Hypothalamus (tissue), 51 donors: ENCODE measurements at places on chromosomes 5 and 9.

DNA sequence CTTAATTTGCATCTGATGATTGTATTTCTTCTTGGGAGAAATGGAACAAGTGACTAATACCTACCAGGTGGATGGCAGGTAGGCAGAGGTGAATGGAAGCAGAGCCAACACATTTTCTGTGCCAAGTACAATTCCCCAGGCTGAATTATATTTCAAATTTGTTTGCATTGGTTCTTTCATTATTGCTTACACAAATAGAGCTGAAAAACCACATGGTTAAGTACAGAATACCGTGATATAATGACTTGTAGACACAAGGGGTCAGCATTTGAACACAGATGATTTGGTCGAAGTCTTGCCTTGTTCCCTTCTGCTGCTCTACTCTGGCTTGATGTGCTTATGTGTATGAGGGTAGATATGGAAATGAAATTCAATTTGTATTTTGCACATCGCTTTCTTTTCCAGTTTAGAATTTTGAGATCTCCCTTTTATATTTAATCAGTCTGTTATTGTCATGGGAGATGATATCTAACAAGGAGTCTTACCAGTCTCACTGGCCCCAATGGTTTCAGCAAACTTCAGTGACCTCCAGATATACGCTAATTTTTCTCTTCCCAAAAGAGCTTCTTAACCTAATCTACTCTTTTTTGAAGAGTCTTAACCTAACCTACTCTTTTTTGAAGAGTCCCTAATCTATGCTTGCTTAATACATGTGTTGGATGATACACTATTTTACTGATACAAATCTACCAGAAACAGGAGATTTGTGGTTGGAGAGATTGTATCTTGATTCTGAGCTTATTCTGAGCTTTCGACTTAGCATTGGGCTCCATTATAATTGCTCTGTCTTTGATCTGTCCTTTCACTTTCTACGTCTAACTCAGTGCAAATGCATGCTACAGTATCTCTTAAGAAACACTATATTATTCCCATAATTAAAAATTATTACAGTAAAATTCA lies 88.1 kb downstream of the PCSK1 start:
- no peak for DNase-seq

GRCh38 chr5:161467703-161468102 lies 78.8 kb downstream of the GABRB2 start:
- no peak for DNase-seq

DNA sequence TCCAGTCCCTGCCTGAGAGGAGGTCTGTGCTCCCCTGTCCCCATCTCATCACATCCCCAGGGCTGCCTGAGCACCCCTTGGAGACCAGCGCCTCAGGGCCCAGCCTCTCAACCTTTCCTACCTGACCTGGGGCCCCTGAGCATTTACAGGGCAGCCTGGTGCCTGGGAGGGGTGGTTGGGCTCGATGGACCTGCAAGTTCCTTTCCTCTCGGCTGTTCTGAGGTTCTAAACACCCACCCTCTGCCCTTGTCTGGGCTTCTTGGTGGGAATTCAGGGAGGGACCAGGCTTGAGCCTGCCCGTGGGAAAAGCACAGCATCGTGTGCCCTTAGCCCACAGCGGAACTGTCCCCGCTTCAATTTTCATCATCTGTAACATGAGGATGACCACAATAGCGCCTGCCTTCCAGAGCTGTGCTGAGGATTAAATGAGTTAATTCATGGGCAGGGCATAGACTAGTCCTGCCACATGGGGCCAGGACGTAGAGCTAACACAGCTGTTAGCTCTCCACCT lies 91.0 kb upstream of the SH3PXD2B start:
- DNase-seq = no peak

DNA sequence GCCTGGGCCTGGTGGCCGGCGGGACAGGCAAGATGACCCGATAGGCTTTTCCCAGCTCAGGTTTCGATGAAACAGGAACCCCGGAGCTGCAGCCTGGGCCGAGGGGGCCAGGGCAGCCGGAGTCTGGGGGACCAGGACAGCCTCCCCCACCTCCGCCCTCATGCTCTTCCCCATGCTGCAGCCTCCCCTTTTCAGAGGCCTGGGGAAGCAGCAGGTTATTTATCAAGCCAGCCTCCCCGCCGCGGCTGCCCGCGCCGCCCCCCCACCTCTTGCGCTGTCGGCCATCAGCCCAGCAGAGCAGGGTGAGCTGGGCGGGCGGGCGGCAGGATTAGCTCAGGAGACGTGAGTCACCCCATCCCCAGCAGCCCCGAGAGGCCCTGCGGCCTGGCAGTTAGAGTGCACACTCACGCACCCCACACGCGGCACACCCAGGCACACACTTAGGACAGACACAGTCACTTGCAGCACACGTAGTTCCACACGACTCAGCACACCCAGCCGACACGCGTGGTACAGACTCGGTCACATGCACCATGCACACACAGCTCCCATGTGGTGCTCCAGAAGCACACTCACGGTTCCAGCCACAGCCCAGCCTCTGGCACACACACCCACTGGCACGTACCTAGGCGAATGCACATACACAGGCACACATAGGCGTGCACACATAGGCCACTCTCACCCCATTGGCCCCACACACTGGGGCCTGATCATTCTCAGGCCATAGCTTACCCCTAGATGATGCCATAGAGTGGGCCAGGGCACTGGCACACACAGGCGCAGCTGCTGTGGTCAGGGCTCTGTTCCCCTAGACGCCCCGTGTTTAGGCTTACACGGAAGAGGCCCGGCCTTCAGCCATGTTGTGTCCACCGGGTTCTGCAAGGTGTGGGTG lies 13.0 kb downstream of the CXXC5 start:
- peak; percentile 79 for DNase-seq

DNA sequence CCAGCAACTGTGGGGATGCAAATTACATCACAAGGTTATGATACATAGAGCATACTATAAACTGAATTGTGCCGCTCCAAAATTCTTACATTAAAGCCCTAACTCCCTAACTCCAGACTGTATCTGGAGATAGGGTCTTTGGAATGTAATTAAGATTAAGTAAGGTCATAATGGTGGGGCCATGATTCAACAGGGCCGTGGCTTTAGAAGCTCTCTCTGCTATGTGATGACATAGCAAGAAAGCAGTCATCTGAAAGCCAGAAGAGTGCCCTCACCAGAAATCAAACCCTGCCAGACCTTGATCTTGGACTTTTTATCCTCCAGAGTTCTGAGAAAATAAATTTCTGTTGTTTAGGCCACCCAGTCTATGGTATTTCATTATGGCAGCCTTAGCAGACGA lies 123.9 kb downstream of the FBXL17 start:
- DNase-seq = no peak

DNA sequence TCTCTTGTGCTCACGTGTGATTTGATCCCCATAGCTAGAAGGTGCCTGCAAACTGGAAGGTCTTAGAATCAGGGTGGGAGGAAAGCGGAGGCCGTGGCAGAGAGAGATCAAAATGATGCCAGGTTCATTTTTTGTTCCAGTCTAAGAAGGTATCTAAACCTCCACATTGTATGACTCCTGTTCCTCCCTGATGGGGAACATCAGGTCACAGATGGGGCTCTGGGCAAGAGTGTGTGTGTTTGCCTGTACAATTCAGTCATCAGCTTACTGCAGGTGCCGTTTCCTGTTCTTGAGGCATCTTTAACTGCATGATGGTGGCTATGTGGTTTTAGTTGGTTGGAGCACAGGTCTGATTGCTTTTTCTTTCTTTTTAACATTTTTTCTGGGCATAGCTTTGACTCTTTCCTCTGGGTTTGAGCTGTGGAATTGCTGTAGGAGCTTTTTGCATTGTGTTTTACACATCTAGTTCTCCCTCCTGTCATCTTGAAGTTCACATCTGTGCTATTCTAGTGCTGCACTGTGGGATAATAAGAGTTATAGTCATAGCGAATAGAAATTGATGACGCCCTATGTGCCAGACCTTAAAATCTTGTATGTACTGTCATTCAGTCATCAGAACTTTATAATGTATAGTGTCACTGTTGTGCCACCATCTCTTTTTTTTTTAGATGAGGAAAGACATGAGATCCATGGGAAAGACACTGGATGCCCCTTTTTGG lies 30.8 kb downstream of the ARHGAP26 start:
- no peak for DNase-seq

DNA sequence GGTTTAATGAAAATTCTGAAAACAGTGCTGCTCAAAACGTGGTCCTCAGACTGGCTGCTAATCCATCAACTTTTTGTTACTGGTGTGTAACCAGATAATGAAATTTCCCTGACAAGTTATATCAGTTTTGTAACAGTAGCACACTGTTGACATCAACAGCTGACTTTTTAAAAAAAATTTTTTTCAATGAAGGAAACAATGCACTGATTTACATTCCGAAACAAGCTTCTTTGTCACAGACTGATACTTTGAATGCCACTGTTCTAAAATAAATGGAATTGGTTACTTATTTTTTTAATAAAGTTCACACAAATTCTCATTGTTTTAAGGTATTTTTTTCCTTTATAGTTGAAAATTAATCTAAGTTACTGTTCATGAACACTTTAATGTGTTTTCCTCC lies 169.1 kb downstream of the NIPBL start:
- DNase-seq = no peak
